Activated CD4-positive, alpha-beta memory T cell treated with anti-CD3 and anti-CD28 coated beads for 36 hours (primary cell): ENCODE measurements at places on chromosomes 2 and 18. TPM values are rescaled to one million over a fixed set of nuclear protein-coding genes. Genes with fewer than 3 reads are reported as not detected.
A peak's percentile ranks its signal among the peaks of the same experiment; 100 is the strongest.

The ERFE gene
- not detected for total RNA-seq

The ANKRD62 gene
- total RNA-seq = not detected

DNA sequence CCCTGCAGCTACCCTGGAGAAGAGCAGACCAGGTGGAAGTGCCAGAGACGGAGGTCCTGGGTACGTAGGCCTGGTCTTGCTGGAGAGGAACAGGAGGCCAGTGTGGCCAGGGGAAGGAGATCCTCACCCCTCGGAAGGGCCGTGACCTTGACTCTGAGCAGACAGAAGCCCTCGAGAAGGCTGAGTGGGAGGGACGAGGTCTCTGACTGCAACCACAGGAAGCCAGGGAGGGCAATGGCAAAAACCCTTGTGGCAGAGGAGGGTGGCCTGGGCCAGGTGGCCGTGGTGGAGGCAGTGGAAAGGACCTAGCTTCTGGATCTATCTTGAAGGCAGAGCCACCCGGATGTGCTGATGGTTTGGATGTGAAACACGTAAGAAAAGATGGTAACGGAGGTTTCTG, 28.1 kb downstream of the THAP4 start:
- peak; percentile 22 for DNase-seq

- DNase-seq = peak; percentile 31
Measured at GRCh38 chr2:191691016-191691735, 13.2 kb downstream of the NABP1 start.

The OTOF gene
- total RNA-seq = 1.6 TPM

DNA sequence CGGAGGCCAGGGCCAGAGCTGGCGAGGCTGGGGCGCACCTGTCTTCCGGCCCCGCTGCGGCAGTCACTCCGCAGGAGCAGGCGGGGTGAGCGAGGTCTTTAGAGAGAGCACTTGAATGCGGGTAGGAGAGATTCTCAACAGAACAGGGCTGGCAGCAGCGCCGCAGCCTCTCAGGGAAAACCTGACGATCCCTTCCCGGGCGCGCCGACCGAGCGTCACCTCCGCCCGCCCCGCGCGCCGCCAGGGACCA, 526 bp downstream of the PRKRA start:
- DNase-seq = peak; percentile 87

The ELOA2 gene
- total RNA-seq = not detected

The NT5C1B gene
- total RNA-seq = not detected

DNA sequence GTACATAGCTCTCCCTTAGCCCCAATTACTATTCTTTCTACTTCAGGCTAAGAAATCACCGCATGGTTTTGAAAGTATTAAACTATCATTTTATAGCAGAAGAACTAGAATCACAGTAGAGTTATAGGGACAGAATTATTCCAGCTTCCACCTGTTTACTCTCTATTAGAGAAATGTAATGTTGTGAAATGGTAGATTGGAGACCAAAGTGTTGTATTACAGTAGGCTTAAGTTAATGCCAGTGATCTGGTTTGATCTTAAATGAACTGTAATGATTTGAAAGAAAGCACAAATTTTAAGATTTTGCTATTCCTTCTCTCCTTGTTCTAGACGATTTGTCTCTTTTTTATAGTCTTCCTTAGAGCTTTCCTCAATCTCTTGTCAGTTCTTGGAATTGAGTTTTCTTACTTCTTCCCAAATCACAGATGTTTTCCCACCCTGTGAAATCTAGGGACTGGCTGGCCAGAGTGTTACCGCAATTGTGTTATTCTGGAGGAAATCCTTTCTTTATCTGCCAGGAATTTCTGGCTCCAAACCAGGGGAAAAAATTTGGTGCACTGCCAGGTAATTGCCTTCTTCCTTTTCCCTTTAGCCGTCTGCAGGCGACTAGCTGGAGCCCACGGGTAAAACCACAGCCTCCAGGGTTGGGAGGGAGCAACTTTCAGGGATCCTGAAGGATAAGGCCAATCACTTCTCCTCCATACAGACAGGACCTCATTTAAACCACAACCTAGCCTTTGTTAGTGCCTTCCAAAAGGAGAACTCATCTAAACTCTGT, 51.7 kb downstream of the NOP58 start:
- DNase-seq = no peak

The UBE2E3 gene
- 34.1 TPM for total RNA-seq

- DNase-seq = no peak
Measured at GRCh38 chr18:62577765-62578164, 54.9 kb downstream of the ZCCHC2 start.

GRCh38 chr2:85771486-85771885, 17.7 kb downstream of the ATOH8 start:
- DNase-seq = no peak

DNA sequence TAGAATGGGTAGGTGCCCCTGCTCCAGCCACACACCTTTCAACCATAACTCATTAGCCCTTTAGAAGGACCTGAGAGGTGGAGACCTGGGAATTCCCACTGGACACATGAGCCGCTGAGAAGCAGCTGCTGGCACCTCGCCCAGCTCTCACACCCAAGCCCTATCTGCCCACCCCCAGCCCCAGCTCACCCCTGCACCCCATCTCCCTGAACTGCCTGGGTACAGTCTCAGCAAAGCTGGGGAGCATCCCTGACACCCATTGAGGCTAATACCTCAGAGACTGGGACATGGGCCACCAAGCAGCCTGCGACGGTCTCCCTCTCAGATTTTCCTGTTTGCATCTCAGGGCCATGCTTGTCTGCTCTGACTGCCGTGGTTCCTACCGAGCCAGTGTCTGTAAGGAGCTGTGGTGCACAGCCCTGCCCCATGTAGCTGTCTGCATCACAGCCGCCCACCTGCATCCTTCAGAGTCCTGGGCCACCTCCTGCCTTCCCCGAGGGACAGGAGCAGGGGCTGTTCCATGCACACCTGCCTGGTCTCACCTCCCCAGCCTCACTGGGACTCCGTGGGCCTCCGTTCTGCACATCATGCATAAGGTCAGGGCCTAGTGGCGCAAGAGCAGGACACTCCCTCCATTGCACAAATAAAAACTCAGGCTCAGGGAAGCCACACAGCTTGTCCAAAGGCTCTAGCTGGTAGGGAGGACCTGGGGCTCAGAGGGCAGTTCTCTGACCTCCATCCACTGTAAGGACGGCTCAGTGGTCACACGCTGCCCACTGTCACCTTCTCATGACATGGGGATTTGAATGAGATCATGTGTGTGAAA, 90.0 kb downstream of the SEPTIN10 start:
- DNase-seq = no peak
